ENCODE measurements at places on chromosomes 4 and X. TPM values are rescaled to one million over a fixed set of nuclear protein-coding genes. Genes with fewer than 3 reads are reported as not detected.

DGAT2L6 gene
- not detected for polyA plus RNA-seq

DNA sequence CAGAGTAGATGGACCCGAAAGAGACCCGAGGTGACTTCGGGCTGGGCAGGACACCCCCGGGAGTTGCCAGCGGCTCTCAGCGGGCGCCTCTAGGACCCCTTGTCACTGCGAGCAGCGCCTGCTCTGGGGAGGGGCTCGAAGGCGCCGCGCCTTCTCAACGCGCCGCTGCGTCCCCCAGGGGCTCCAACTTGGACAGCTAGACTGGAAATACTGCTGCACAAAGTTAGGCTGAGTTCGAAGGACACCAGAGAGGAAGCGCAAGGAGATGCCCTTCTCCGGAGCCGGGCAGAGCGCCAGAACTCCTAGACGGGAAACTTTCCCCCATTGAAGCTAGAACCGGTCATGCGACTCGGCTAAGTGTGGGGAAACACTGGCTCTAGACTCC, 493 bp upstream of the KCNIP4 start:
- no peak for DNase-seq

FDCSP gene
- polyA plus RNA-seq, result 1.3 TPM

DNA sequence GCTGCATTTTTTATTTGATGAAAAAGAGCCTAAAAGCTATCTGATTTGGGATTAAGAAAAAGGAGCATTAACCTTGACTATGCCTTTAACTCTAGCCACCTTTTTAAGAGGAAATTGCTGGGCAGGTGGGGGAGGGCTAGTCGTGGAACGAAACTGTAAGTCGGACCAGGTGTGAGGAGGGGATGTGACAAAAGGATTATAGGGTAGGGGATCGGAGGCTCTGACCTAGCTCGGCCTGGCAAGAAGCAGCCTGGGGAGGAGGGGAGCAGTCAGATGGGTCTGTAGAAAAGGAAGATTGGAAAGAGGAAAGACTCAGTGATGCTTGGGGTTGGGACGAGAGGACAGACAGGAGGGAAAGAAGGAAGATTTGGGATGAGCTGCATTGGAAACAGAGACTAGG, 21.1 kb upstream of the SPCS3 start:
- no peak for DNase-seq

DNA sequence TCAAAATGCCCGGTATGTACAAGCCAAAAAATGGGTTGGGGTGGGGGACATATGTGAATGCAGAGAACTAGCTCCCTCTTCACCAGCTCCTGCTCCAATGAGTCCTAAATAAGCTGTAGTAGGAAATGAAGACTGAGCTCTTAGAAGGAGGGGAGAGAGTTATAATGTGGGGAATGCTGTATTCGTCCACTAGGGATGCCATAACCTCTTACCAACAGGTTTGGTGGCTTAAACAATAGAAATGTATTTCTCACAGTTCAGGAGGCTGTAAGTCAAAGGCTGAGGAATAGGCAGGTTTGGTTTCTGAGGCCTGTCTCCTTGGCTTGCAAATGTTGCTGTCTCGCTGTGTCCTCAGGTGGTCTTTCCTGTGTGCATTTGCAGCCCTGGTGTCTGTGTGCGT, 4.4 kb upstream of the INPP4B start:
- DNase-seq, result no peak

COL4A6 gene
- polyA plus RNA-seq, result 17.7 TPM

DNA sequence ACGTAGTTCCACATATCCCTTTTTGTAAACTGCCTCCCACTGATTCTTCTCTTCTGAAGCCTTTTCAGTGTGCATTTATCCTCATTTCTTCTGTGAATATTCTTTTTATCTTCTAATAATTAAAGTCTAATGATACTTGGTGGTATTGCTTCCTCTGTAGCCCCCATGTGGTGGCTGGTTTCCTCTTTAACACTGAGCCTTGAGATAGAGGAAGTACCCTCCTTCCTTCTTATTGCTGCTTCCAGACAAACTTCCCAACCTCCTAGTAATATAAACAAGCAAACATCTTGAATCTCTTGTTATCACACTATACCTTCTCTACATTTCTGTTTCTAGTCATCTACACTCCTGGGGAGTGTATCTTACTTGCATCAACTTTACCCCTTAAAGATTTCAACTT, 310.5 kb upstream of the GIMD1 start:
- DNase-seq, result no peak

GRCh38 chr4:57249083-57249482, 138.9 kb upstream of the IGFBP7 start:
- no peak for DNase-seq

- DNase-seq, result no peak
Measured at GRCh38 chr4:3193531-3194203, 55.3 kb upstream of the MSANTD1 start.

EDNRA gene
- polyA plus RNA-seq, result 44.6 TPM

DNA sequence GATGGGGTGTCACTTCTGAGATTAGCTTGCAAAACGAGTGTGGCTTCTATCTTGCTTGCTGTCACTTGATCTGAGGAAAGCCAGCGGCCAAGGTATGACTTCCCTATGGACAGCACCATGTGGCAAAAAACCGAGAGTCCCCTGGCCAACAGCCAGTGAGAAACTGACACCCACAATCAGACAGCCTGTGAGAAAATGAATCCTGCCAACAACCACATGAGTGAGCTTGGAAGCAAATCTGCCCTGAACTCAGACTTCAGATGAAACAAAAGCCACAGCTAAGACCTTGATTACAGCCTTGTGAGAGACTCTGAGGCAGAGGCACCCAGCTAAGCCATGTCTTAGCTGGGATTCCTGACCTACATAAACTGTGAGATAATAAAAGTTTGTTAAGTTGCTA, 45.5 kb downstream of the PPP1R2C start:
- no peak for DNase-seq

GRCh38 chr4:112908511-112908910, 140.9 kb upstream of the ANK2 start:
- no peak for DNase-seq

DCAF4L1 gene
- 0.41 TPM for polyA plus RNA-seq

DNA sequence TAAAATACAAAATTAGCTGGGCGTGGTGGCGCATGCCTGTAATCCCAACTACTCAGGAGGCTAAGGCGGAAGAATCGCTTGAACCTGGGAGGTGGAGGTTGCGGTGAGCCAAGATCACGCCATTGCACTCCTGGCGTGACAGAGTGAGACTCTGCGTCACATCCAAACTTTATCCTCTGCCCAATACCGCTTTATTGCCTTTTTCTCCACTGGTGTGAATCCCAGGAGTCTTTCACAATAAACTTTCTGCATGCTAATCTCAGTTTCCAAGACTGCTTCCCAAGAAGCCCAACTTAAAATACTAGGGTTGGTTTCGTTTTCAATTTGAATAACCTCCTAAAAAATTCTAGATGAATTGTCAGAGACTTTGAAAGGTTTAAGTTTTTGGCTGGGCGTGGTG, 27.2 kb upstream of the DHX15 start:
- DNase-seq, result no peak

DNA sequence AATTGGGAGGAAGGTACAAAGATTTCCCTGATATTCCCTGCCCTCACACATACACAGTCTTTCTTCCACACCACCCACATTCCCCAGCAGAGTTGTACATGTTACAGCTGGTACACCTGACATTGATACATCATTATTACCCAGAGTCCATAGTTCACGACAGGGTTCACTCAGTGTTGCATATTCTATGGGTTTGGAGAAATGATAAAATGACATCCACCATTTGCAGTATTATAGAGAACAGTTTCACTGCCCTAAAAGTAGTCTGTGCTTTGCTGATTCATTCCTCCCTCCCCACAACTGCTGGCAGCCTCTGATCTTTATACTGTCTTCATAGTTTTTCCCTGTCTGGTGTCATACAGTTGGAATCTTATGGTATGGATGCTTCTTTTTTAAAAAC, 15.0 kb downstream of the AGA start:
- DNase-seq, result no peak

All from left renal pelvis (tissue), 4 donors.